Activated CD4-positive, alpha-beta T cell treated with anti-CD3 and anti-CD28 coated beads for 36 hours (primary cell): ENCODE measurements at places on chromosomes 13 and 19.

- H3K36me3 ChIP-seq: peaks cover 29% of the 10 kb centered on the region
- DNase-seq: peak; percentile 19
- no peak overlapping the region for H3K27ac ChIP-seq
- no peak overlapping the region for H3K4me3 ChIP-seq
- no peaks in the 10 kb centered on the region for H3K27me3 ChIP-seq
- peaks cover 4% of the 10 kb centered on the region for H3K4me1 ChIP-seq
Measured at GRCh38 chr19:6979399-6979798, 41.8 kb downstream of the MBD3L2B start.

DNA sequence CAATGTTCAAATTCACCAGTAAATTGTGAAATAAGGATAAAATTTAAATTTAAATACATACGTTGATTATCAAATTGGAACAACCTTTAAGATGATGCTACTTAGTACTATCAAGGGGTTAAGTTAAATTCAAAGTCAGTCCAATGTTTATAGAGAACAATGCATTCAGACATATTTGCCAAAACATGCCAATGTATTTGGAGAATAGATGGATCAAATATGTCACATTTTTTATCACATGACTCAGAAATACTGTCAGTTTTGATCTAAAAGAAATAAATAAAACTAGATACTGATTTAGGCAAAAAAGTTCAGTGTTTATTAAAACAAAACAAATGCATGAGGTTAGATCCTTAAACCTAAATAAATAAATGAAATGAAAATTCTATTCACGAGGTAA lies 281.2 kb downstream of the SLITRK5 start:
- H3K27ac ChIP-seq: no peak overlapping the region
- H3K4me3 ChIP-seq: no peak overlapping the region
- H3K27me3 ChIP-seq: no peaks in the 10 kb centered on the region
- H3K36me3 ChIP-seq: no peaks in the 10 kb centered on the region
- no peaks in the 10 kb centered on the region for H3K4me1 ChIP-seq

- no peak overlapping the region for H3K27ac ChIP-seq
- no peaks in the 10 kb centered on the region for H3K36me3 ChIP-seq
- H3K4me1 ChIP-seq: no peaks in the 10 kb centered on the region
- no peaks in the 10 kb centered on the region for H3K27me3 ChIP-seq
- H3K4me3 ChIP-seq: no peak overlapping the region
Measured at GRCh38 chr19:42024622-42025111, 30.6 kb upstream of the ATP1A3 start.

GRCh38 chr19:57348136-57348535 lies 2.9 kb upstream of the ZNF304 start:
- no peak overlapping the region for H3K4me3 ChIP-seq
- peaks cover 26% of the 10 kb centered on the region for H3K36me3 ChIP-seq
- no peak for DNase-seq
- H3K4me1 ChIP-seq: peaks cover 23% of the 10 kb centered on the region

GRCh38 chr13:94674609-94675348 lies 37.6 kb downstream of the SOX21 start:
- H3K36me3 ChIP-seq: no peaks in the 10 kb centered on the region
- no peaks in the 10 kb centered on the region for H3K4me1 ChIP-seq

GRCh38 chr19:7529246-7529600 lies 6.3 kb upstream of the PNPLA6 start:
- H3K4me1 ChIP-seq: peaks cover 8% of the 10 kb centered on the region
- no peak overlapping the region for H3K27ac ChIP-seq
- no peak for DNase-seq
- no peaks in the 10 kb centered on the region for H3K27me3 ChIP-seq
- peaks cover 10% of the 10 kb centered on the region for H3K36me3 ChIP-seq

- no peaks in the 10 kb centered on the region for H3K27me3 ChIP-seq
- H3K36me3 ChIP-seq: peaks cover 2% of the 10 kb centered on the region
- peak; percentile 8 for DNase-seq
Measured at GRCh38 chr13:30052120-30052519, 201.7 kb upstream of the UBL3 start.

DNA sequence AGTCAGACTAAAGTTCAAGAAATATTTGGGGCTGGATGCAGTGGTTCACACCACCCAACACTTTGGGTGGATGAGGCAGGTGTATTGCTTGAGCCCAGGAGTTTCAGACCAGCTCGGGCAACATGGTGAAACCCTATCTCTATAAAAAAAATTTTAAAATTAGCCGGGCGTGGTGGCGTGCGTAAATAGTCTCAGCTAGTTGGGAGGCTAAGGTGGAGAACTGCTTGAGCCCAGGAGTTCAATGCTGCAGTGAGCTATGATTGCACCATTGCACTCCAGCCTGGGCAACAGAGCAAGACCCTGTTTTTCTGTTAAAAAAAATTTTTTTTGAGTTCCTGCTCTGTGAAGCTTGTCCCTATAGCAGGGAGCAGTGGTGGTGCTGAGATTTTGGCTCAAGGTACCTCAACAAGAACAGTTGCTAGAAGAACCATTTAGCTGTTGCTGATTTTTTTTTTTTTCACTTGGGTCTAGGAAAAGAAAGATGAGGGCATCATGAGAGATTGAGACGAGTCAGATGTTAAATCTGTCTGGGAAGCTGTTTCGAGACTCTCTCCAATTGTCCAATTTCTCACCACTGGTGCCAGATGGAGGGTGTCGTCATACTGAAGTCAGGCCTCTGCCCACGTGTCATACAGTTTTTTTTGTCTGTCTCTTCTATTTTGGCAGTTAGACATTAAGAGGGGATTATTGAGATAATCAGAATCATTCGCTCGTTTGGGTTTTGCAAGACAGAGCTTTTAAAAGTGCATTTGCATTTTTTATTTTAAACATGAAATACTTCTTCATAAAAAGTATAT lies 3.7 kb downstream of the SLC25A42 start:
- no peak overlapping the region for H3K27ac ChIP-seq
- H3K4me1 ChIP-seq: peaks cover 32% of the 10 kb centered on the region
- H3K27me3 ChIP-seq: no peaks in the 10 kb centered on the region

DNA sequence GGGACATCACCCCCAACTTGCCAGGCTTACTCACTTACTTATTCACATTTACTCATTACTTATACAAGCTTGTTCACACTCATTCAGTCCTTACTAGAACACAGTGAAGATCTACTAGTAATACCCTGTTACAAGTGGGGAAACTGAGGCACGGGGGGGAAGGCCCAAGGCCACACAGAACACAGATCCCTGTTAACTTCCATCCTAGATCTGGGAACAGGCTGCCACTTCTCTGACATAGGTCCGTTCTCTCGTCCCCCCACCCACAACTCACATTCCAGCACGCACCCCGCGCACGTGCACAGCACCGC lies 1.5 kb upstream of the NRTN start:
- peak overlapping the region; percentile 63 for H3K4me3 ChIP-seq
- H3K27me3 ChIP-seq: peaks cover 20% of the 10 kb centered on the region
- DNase-seq: no peak
- H3K36me3 ChIP-seq: no peaks in the 10 kb centered on the region
- peak overlapping the region; percentile 47 for H3K27ac ChIP-seq

DNA sequence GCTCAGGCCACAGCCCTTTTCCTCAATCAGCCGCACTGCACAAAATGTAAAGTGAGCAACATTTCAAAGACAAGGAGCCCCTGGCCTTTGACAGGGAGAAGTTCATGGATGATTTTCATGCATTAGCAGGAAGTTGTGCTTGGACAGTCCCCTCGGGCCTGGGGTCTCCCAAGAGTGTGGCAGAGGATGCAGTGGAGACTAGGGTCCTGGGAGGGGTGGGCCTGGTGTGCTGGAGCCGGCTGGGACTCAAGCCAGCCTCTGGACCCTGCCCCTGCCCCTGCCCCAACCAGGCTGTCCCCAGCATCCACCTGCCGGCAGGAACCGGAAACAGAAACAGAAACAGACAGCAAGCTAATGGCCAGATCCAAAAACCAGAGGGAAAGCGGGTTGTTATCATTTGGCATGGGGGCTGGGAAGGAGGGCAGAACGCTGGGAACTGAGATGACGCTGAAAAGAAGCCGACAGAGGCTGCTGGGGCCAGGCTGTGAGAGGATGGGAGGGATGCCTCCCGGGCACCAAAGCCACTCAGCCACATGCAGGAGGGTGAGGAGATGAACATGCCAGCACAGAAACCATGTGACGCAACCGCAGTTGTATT lies 2.3 kb downstream of the GAS6 start:
- peaks cover 9% of the 10 kb centered on the region for H3K4me1 ChIP-seq
- DNase-seq: no peak
- no peak overlapping the region for H3K27ac ChIP-seq
- H3K4me3 ChIP-seq: no peak overlapping the region
- H3K27me3 ChIP-seq: peaks cover 42% of the 10 kb centered on the region

DNA sequence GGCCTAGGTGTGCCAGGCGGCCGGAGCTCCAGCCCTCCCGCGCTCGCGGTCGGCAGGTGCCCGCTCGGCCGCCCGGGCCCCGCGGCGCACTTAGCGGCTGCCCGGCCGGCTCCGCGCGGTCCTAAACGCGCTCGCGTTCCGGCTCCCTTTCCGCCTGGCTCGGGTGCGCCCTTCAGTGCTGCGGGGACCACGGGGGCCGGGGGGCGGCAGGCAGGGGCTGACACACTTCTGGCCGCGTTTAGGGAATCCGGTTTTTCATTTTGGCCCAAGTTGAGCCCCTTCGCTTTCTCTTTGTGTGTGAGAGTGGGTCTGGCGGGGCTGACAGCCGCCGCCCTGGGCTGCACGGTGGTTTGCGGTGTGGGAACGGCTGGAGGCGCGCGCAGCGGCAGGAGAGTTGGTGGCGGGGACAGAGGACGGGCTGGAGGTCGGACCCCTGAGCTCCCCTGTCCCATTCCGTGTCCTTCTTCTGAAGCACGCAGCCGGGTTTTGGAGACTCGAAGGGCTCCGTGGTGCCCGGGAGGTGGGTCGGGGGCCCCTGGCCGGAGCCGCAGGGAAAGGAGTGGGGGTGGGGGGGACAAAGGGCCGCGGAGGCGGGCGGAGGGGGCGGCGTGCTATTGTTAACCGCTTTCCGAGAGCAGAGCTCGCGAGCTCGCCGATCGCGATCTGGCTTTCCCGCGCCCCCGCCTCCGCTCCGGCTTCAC lies 3.1 kb downstream of the FGF9 start:
- H3K4me1 ChIP-seq: peaks cover 38% of the 10 kb centered on the region
- H3K27ac ChIP-seq: no peak overlapping the region
- H3K27me3 ChIP-seq: peaks cover 40% of the 10 kb centered on the region
- DNase-seq: peak; percentile 65

DNA sequence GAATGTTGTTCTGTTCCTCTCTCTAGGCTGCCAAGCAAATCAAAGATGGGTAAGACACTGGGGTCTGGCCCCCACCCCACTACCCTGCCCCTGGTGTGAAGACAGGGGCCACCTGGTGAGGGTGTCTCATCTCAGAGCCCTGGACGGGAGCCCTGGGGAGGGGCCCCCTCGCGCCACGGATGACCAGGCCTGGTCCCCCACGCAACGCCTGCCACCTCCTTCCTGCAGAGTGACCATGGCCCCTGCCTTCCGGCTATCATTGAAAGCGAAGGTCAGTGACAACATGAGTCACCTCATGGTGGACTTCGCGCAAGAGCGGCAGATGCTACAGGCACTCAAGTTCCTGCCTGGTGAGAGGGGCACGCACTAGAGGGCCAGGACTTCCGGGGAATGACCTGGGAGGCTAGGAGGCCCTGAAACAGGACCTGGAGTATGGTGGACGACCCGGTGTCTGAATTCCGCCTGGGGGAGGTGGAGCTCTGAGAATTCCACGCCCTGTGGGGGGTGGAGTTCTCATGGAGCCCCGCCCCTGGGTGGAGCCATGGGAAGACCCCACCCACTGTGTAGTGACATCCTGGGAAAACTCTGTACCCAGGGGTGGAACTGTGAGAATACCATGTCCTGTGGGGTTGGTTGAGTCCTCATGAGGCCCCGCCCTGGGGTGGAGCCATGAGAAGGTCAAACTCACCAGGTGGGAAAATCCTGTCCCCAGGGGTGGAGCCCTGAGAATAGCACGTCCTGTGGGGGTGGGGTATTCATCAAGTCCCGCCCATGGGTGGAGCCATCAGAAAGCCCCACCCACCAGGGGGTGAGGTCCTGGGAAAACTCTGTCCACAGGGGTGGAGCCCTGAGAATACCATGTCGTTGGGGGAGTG lies 6.1 kb downstream of the FSD1 start:
- H3K4me3 ChIP-seq: no peak overlapping the region
- H3K4me1 ChIP-seq: no peaks in the 10 kb centered on the region
- H3K27ac ChIP-seq: no peak overlapping the region
- peaks cover 5% of the 10 kb centered on the region for H3K36me3 ChIP-seq
- no peaks in the 10 kb centered on the region for H3K27me3 ChIP-seq
- DNase-seq: peak; percentile 52

- peaks cover 4% of the 10 kb centered on the region for H3K36me3 ChIP-seq
- peaks cover 14% of the 10 kb centered on the region for H3K4me1 ChIP-seq
- no peak overlapping the region for H3K27ac ChIP-seq
- peaks cover 16% of the 10 kb centered on the region for H3K27me3 ChIP-seq
Measured at GRCh38 chr19:2484178-2484937, 8.4 kb downstream of the GADD45B start.

- H3K4me1 ChIP-seq: no peaks in the 10 kb centered on the region
- DNase-seq: peak; percentile 40
- H3K36me3 ChIP-seq: no peaks in the 10 kb centered on the region
Measured at GRCh38 chr19:38527466-38528136, 90.2 kb downstream of the MAP4K1 start.

DNA sequence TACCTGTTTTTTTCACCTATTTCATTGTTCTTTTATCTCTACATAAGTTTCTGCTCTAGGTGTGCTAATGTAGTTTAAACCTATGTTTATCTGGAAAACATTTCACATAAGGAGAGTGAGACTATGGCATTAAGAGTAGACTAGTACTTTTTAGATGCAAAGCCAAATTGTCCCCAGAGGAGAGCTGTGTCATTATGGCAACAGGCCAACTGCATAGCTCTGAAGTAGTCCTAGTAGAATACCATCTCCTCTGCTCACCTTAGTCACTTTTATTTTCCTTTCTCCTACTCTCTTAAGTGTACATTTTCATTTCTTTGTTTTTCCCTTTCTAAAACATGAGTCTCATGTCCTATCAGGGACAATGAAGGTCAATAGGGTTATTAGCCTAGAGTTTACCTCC lies 123.1 kb downstream of the ITGBL1 start:
- H3K36me3 ChIP-seq: no peaks in the 10 kb centered on the region
- DNase-seq: no peak
- peaks cover 3% of the 10 kb centered on the region for H3K27me3 ChIP-seq
- no peak overlapping the region for H3K27ac ChIP-seq
- H3K4me1 ChIP-seq: no peaks in the 10 kb centered on the region
- H3K4me3 ChIP-seq: no peak overlapping the region

DNA sequence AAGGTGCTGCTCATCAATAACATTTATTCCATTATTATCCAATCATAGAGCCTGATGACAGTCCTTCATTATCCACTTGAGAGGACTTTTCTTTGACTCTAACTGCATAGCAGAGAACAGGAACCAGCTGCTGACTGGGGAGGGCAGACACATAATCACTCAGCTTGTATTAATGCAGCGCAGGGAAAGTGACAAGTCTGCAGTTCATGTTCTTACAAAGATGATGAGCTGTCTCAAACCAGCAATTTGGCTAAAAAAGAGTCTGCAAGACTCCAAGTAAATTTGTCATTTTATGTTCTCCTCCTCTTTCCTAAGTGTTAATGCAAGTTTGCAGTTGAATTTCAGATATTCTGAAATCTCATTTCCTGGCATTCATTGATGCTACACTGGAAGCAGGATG lies 40.0 kb upstream of the CBY2 start:
- no peaks in the 10 kb centered on the region for H3K27me3 ChIP-seq
- peaks cover 8% of the 10 kb centered on the region for H3K4me1 ChIP-seq
- H3K27ac ChIP-seq: no peak overlapping the region
- no peaks in the 10 kb centered on the region for H3K36me3 ChIP-seq
- no peak for DNase-seq

GRCh38 chr13:43089912-43090498 lies 66.6 kb downstream of the DNAJC15 start:
- H3K4me1 ChIP-seq: peaks cover 20% of the 10 kb centered on the region
- no peaks in the 10 kb centered on the region for H3K27me3 ChIP-seq
- no peak overlapping the region for H3K27ac ChIP-seq
- H3K4me3 ChIP-seq: no peak overlapping the region
- peak; percentile 23 for DNase-seq

- DNase-seq: peak; percentile 91
- H3K4me3 ChIP-seq: peak within 1 kb of the TSS; percentile 93
- peak within 1 kb of the TSS; percentile 97 for H3K27ac ChIP-seq
Measured at GRCh38 chr19:11089254-11090013, at the start of gene LDLR. Gene LDLR (plus strand): TSS chr19:11089463. CDS start chr19:11089549, 86 bp downstream.
